ENCODE measurements at places on chromosomes 3 and 15.

- DNase-seq: no peak
Observed at GRCh38 chr3:11534011-11534792, 109.5 kb downstream of the VGLL4 start.

DNA sequence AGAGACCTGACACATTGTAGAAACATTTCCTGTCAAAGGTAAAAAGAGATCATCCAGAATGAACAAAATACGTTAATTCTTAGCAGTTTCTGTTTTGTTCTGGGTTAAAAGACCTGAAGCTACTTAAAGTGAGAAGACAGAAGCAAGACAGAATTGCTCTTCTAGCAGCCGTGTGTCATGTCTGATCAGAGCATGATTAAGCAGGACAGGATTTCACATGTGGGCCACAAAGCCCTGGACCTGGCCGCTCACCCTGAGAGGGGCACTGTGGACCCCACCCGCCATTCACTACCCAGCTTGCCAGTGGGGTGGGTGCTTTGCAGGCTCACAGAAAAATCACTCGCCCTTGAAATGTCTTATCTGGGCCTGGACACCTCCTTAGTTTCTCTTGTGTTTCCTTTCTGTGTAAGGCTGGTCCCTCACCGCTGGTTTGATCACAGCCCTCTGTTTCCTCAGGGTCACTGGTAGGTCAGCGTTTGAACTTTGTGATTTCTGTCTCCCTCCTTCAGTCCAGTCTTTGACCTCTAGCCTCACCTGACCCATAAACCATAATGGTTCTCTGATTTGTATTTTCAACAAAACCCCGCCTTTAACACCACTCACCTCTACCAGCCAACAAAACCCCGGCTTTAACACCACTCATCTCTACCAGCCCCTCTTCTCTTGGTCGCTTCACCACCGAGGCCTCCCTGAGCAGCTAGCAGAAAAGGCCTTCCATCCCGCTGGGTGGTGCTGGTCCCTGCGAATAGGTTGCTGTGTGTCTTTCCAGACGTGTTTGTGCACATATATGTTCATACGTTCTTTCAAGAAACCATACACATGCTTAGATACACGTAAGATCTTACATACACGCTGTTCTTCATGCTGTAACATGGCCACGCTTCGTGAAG lies 185.0 kb downstream of the OR4M2 start:
- DNase-seq: no peak

DNA sequence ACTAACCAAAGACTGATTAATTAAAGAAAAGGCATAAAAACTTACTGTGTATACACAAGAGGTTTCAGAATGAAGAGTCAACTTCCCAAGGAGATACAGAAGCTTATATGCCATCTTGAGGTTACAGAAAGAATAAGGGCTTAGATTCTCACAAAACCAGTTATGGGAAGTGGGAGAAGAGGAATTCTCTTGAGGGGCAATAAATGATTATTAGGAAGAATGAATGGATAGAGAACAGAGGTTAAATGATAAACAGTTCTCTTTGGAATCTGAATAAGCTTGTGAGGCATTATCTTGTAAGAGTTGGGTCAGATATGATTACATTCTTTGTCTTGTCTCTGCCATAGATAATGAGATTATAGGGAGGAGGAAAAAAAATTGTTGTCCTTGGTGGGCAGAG lies 126.7 kb upstream of the SPATA16 start:
- no peak for DNase-seq

DNA sequence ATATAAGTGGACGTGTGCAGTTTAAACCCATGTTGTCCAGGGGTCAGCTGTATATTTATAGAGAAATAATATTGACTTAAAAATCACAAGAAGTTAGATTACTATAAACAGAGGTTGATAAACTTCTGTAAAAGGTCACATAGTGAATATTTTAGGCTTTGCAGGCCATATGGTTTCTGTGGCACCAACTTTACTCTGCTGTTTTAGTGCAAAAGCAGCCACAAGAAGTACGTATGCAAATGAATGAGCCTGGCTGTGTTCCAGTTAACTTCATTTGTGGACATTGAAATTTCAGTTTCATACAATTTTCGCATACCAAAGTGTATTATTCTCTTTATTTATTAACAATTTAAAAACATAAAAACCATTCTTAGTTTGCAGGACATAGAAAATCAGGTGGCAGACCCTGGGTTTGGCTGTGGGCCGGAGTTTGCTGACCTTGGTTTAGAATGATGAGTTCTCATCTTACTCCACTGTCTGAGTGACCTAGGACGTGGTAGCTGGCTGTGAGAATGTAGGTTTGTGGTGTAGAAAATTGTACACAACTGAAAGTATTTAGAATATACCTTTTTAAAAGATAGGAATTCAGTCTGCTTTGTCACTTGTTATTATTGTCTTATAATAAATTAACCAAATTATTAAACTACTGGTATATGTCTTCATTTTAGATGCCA lies 16.3 kb downstream of the FAN1 start:
- DNase-seq: no peak

GRCh38 chr3:86991482-86991815 lies 500 bp upstream of the VGLL3 start:
- no peak for DNase-seq

DNA sequence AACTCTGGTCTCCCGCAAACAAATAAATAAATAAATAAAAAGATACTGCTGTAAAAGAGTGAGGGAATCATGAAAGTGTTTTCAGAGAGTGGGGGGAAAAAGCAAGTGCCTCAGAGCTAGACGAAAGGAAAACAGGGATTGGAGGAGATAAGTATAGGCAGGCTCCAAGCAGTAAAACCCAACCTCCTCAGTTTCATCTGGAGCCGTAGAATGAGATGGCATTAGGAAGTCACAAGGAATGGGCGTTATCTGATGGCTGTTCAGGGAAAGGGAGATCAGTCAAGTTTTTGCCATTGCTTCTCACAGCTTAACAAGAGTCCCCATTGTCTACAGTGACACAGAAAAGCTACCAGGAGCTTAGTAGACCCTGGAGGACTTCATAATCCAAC lies 451.5 kb upstream of the PPP2R3A start:
- DNase-seq: no peak
